ENCODE measurements at places on chromosomes 2 and 18.

DNA sequence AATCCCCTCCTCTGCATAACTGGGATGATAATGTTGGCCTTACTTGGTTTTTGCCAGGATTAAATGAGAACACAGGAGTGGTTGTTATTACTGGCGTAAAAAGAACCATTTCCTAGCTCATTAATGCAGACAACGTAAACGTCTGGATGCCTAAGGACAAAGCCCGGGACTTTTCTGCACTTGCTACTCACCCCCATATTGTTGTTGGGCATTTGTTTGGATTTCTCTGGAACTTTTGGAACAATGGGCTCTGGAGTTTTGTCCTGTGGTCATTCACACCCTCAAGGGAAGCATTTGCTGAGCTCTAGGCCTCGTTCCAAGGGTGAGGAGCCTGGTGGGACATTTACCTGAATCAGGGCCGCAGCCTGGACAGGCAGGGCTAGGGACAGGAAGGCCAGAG lies 76.0 kb downstream of the HS1BP3 start:
- DNase-seq, result no peak

DNA sequence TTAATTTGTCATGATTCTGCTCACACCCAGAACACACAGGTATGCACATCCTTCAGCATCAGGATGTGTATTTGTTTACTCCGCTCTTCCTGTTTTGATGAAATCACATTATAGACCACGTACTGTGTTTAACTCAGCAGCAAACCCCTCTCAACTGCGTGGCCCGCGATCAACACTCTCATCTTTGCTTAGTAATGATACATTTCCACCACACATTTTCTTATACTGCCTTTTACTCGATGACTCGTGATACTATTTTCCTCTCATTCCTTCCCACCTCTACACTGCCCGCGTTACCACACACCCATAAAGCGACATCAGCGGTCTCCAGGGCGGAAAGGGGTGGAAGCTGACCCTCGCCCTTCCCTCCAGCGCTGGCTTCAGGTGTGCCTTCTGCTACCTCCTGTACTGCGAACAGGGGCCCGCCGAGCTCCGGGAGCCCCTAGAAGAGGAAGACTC lies 1.3 kb downstream of the NETO1 start:
- DNase-seq, result no peak

- no peak for DNase-seq
These were observed 35.2 kb upstream of the LDLRAD4 start for GRCh38 chr18:13183359-13183758.

DNA sequence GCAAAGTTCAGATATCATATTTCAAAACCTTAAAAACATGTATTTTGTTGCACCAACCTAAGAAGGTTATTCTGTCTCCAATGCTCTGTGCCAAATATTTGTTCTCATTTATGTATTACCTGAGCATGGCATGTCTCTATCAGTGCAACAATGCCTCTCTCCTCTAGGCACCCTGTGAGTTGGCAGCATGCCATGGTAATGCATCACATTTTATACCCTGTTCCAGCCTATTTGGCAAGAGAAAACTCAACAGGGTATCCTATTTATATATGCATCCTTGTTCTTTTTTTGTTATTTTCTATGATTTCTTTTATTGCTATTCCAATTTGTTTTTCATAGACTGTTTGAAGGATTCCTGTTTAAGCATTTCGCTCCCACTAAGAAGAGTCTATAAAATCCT lies 126.3 kb upstream of the NRXN1 start:
- DNase-seq, result no peak

GRCh38 chr2:28499282-28499681 lies 3.4 kb downstream of the PLB1 start:
- DNase-seq, result no peak
